ENCODE measurements at places on chromosomes 5 and 9. TPM values are rescaled to one million over a fixed set of nuclear protein-coding genes. Genes with fewer than 3 reads are reported as not detected.
A peak's percentile ranks its signal among the peaks of the same experiment; 100 is the strongest.

DNA sequence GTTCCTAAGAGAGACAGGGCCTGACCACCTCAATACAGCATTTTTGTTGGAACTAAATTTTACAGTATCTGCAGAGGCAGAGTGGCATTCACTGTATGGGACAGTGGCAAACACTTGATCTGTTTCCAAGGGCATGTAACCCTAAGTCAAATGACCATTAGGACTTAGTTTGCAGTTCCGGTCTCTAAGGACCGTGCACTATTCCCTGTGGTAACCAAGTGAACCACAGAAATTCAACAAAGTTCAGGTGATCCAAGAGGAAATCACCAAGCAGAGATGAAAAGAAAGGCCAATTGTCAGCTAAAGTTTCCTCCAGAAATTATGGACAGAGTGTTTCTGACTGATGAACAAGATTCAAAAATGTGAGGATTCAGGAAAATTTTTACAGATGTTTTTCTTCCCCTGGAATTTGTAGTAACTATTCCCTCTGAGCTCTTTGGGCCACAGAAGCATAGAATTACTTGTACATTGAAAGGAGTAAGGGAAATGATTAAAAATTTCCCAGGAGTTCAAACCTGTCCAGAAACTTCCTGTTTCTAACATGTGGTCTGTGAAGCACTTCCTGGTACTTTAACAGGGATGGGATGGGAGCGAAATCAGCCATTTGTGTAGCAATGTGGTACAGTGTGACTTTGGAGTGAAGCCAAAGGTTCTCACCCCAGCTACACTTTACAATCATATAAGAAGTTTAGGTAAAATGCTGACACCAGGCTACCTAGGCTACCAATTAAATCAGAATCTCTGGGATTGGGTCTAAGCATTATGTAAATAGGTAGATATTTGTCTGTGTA lies 266.1 kb upstream of the MAP3K1 start:
- H3K36me3 ChIP-seq, result no peaks in the 10 kb centered on the region
- H3K27ac ChIP-seq, result no peak overlapping the region
- H3K27me3 ChIP-seq, result no peaks in the 10 kb centered on the region
- no peaks in the 10 kb centered on the region for H3K4me1 ChIP-seq
- no peak overlapping the region for H3K4me3 ChIP-seq

The TMEM245 gene
- 82.1 TPM for total RNA-seq

The CDH9 gene
- not detected for total RNA-seq

The UAP1L1 gene
- total RNA-seq, result 8.2 TPM

The LRRTM2 gene
- total RNA-seq, result not detected

GRCh38 chr9:31290731-31291130 lies 1093.7 kb upstream of the ACO1 start:
- H3K27ac ChIP-seq, result no peak overlapping the region
- no peak overlapping the region for H3K4me3 ChIP-seq
- no peaks in the 10 kb centered on the region for H3K36me3 ChIP-seq
- no peak for DNase-seq

The SLC25A2 gene
- total RNA-seq, result 4.4 TPM

- DNase-seq, result no peak
- no peaks in the 10 kb centered on the region for H3K4me1 ChIP-seq
- H3K4me3 ChIP-seq, result no peak overlapping the region
- no peak overlapping the region for H3K27ac ChIP-seq
- no peaks in the 10 kb centered on the region for H3K36me3 ChIP-seq
Observed at GRCh38 chr5:80865551-80865950, 94.6 kb upstream of the RASGRF2 start.

The FAM151B gene
- total RNA-seq, result 3.2 TPM

DNA sequence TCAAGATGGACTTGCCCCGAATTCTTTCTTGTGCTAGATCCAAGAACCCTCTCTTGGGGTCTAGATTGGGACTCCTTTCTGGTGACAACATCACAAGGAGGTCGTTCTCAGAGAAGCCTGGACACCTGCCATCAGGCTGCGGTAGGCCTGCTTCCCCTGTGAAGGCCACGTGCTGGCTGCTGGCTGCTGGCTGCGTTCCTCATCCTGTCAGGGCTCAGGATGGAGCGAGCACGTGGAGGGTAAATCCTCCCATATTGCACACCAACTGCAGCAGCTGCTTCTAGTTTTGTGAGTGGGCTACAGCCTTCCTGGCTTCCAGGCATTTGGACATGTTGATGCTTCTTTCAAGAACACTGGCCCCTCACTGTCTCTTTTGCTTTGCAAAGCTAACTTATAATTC lies 95.6 kb downstream of the HSPA4 start:
- no peaks in the 10 kb centered on the region for H3K36me3 ChIP-seq
- no peaks in the 10 kb centered on the region for H3K4me1 ChIP-seq
- H3K27ac ChIP-seq, result no peak overlapping the region
- H3K4me3 ChIP-seq, result no peak overlapping the region
- H3K27me3 ChIP-seq, result no peaks in the 10 kb centered on the region
- DNase-seq, result no peak

- no peak for DNase-seq
- H3K27ac ChIP-seq, result no peak overlapping the region
- no peaks in the 10 kb centered on the region for H3K4me1 ChIP-seq
- H3K4me3 ChIP-seq, result no peak overlapping the region
- no peaks in the 10 kb centered on the region for H3K36me3 ChIP-seq
Observed at GRCh38 chr5:114006582-114006981, 355.3 kb upstream of the KCNN2 start.

- no peak overlapping the region for H3K27ac ChIP-seq
- H3K27me3 ChIP-seq, result no peaks in the 10 kb centered on the region
- H3K36me3 ChIP-seq, result peaks cover 7% of the 10 kb centered on the region
- no peak for DNase-seq
- no peaks in the 10 kb centered on the region for H3K4me1 ChIP-seq
Observed at GRCh38 chr5:146466521-146467349, 19.6 kb downstream of the TCERG1 start.

GRCh38 chr9:18549772-18550171 lies 75.8 kb downstream of the ADAMTSL1 start:
- no peak overlapping the region for H3K4me3 ChIP-seq
- H3K36me3 ChIP-seq, result no peaks in the 10 kb centered on the region
- no peaks in the 10 kb centered on the region for H3K4me1 ChIP-seq
- no peak overlapping the region for H3K27ac ChIP-seq

GRCh38 chr5:123474228-123474627 lies 37.7 kb upstream of the CSNK1G3 start:
- H3K4me1 ChIP-seq, result no peaks in the 10 kb centered on the region
- H3K27ac ChIP-seq, result no peak overlapping the region
- DNase-seq, result no peak
- H3K36me3 ChIP-seq, result no peaks in the 10 kb centered on the region
- no peaks in the 10 kb centered on the region for H3K27me3 ChIP-seq

GRCh38 chr5:137498736-137499505 lies at the start of gene SPOCK1:
SPOCK1 (minus strand) TSS chr5:137499326.
- no peaks in the 10 kb centered on the region for H3K27me3 ChIP-seq
- no peaks in the 10 kb centered on the region for H3K36me3 ChIP-seq
- no peaks in the 10 kb centered on the region for H3K4me1 ChIP-seq
- peak within 1 kb of the TSS; percentile 65 for H3K27ac ChIP-seq

- H3K4me1 ChIP-seq, result no peaks in the 10 kb centered on the region
- H3K27me3 ChIP-seq, result no peaks in the 10 kb centered on the region
- no peak overlapping the region for H3K27ac ChIP-seq
- DNase-seq, result no peak
- H3K4me3 ChIP-seq, result no peak overlapping the region
- no peaks in the 10 kb centered on the region for H3K36me3 ChIP-seq
Observed at GRCh38 chr5:95410279-95410678, 19.1 kb downstream of the FAM81B start.

The TEX48 gene
- not detected for total RNA-seq

- H3K4me3 ChIP-seq, result no peak overlapping the region
- no peak overlapping the region for H3K27ac ChIP-seq
- no peaks in the 10 kb centered on the region for H3K36me3 ChIP-seq
- DNase-seq, result no peak
- H3K27me3 ChIP-seq, result no peaks in the 10 kb centered on the region
Observed at GRCh38 chr9:69046723-69047122, 11.2 kb downstream of the FXN start.

The FOXD4L5 gene
- total RNA-seq, result not detected

The CDH12 gene
- total RNA-seq, result 1.0 TPM

The MARVELD2 gene
- 9.5 TPM for total RNA-seq

- no peaks in the 10 kb centered on the region for H3K36me3 ChIP-seq
- H3K27me3 ChIP-seq, result no peaks in the 10 kb centered on the region
- no peaks in the 10 kb centered on the region for H3K4me1 ChIP-seq
- no peak overlapping the region for H3K27ac ChIP-seq
- DNase-seq, result no peak
Observed at GRCh38 chr9:111657051-111657450, 4.4 kb upstream of the GNG10 start.

The IL3 gene
- total RNA-seq, result not detected

The SLC6A3 gene
- total RNA-seq, result 4.6 TPM

- no peaks in the 10 kb centered on the region for H3K36me3 ChIP-seq
- no peak overlapping the region for H3K27ac ChIP-seq
- no peak for DNase-seq
- H3K4me3 ChIP-seq, result no peak overlapping the region
- peaks cover 10% of the 10 kb centered on the region for H3K27me3 ChIP-seq
Observed at GRCh38 chr9:74503219-74503618, 6.1 kb downstream of the RORB start.

DNA sequence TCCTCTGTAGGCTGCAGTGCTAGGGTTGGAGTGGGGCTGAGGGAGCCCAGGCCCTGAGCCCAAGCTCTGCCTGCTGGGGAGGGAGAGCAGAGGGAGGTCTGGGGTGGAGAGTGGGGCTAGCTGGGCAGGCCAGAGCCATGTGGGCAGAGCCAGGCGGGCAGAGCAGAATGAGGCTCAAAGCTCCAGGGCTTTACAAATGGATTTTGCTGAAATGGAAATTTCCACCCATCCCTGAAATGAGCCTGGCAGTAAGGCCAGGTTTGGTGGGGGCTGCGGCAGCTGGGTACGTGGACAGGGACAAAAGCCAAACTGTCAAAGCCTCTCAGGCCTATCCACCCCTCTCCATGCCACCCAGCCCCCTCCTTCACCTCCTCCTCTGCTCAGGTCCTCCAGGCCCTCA lies 74.2 kb upstream of the ARAP3 start:
- H3K4me3 ChIP-seq, result no peak overlapping the region
- H3K36me3 ChIP-seq, result no peaks in the 10 kb centered on the region
- peaks cover 9% of the 10 kb centered on the region for H3K27me3 ChIP-seq
- no peak overlapping the region for H3K27ac ChIP-seq
